ENCODE measurements at places on chromosomes 2 and 18. TPM values are rescaled to one million over a fixed set of nuclear protein-coding genes. Genes with fewer than 3 reads are reported as not detected.

- no peak for DNase-seq
These were observed 88.0 kb upstream of the LTBP1 start for GRCh38 chr2:32858713-32859112.

DNA sequence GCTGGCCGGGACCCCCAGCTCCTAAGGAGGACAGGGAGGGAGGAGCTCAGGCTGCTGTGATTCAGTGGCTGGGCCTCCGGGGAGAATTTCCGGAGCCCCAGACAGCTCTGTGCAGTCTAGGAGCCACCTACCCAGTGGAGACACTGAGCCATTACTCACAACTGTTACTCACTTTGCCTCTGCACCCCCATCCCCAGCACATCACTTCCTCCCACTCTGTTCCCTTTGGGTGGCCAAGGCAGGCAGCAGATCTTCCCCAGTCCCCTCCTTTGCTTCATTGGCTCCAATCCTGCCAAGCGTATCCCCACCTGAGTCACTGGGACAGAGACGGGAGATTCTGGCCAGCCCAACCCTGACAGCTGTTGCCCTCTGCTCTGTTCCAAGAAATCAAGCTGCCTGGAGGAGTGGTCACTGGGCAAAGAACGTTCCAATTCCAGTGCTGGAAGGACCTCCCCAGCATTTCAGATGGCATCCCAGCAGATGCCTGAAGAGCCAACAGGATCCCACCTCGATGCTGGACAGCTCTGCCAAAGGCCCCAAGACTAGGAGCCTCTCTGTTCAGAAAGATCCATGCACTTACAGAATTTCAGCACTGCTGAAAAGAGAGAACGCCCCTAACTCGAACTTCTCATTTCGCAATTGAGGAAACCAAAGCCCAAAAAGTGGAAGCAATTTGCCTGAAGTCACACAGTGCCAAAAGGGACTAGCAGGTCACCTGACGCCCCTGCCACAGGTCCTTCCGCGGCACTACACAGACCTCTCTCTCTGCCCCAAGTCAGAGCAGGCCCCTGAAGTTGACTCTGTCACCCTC is 68.3 kb downstream of the TNS1 start:
- DNase-seq, result peak; percentile 89

DNA sequence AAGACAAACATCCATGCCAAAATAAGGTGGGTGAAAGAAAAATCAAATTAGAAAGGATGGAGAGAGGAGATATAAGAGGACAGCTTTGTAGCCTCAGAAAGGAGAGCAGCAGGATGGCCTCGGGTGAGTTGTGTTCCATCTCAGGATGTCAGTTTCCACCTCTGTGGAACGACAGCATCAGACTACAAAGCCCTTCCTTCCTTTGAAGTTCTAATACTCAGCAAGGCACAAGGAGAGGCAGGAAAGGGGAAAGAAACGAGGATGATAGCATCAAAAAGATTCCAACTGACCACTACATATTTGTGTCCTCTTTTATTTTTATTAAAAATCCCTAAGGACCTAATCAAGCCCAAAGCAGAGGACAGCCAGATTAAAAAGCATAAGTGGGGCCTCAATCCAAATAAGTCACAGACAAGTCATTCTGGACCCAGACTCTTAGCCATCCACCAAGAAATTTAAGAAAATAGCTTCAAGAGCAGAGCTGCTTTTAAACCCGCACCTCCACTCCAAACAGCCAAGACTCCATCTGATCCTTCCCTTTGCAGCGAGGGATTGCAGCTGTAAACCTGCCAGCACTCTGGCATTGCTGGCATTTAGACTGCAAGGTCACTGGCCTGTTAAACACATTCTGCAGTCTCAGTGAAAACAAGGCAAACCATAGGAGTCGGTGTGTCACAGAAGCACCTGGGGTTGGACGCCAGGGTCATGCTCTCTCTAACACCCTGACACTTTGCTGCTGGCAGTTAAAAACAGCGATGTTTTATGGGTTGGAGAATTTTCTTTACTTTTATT is 314.5 kb upstream of the CHAC2 start:
- no peak for DNase-seq

Gene CHRNG
- total RNA-seq, result not detected

DNA sequence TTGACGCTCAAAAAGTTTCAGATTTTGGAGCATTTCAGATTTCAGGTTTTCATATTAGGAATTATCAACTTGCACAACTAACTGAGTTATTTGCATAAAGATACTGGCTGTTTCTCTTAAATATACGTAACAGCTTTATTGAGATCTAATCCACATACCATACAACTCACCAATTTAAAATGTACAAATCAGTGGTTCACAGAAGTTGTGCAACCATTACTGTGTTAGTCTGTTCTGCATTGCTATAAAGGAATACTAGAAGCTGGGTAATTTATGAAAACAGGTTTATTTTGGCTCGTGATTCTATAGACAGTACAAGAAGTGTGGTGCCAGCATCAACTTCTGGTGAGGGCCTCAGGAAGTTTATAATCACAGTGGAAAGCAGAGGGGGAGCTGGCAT is 8.2 kb downstream of the ATIC start:
- DNase-seq, result no peak

Gene SCTR
- not detected for total RNA-seq

Gene POU3F3
- not detected for total RNA-seq
